ENCODE measurements at places on chromosomes 5 and 9.

GRCh38 chr9:137085920-137086530 is 760 bp upstream of the MAN1B1 start:
- peak; percentile 33 for DNase-seq

DNA sequence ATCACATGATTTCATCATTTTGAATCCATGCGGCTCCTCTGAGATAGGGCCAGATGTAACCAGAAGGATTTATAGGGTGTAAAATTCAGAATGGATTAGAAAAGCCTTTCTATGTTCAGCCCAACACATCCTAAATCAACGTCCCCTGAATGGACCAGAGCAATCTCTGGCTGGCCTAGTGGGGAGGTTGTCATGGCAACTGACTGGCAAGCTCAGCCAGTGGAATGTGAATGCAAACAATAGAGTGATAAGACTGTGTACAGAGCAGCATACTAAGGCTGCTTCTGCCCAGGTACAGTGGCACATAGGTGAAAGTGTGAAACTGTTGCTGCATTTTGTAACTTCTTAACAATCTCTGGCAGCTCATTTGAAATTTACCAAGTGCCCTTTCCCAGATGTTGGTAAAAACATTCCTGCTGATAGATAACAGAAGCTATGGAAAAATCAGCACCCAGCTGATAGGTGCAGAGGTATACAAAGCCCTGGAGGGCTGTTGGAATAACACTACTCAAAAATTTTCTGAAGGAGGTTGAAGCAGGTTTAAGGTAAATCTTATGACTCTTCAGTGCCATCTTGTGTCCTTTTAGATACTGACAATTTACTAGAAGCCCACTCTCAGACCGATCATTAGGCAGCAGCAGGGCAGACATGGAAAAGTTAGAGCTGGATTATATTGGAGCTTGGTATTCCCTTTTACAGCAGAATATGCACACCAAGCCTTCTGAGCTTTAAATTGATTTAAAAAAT is 267.2 kb downstream of the RAB3C start:
- DNase-seq: peak; percentile 33

DNA sequence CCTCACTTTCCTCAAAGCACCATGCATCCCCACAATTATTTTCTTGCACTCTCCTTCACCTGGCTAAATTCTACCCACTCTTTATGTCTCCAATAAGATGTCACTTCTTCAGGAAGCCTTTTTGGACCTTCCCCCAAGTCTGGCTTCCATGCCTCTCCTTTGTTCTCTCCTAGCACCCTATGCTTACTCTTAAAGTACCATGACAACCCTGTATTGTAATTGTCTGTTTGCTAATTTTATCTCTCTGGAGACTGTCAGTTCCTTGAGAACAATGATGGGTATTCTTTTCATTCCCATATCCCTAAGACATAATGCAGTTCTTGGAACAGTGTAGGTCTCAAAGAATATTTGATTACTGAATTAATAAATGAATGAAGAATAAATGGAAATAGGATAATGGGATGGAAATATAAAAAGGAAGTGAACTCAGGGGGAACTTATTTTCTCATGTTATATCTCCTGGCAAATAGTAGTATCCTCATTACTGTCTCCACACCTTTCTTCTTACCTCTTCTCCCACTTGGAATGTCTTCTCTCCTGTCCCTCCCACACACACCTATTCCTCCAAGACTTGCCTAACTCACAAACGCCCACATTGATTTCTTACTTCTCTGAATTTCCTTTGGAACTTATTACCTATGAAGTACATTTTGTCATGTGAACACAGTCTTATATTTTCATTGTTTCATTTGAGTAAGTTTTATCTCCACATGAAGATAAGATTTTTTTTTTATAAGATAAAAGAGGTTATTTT is 499.1 kb downstream of the NFIB start:
- no peak for DNase-seq

DNA sequence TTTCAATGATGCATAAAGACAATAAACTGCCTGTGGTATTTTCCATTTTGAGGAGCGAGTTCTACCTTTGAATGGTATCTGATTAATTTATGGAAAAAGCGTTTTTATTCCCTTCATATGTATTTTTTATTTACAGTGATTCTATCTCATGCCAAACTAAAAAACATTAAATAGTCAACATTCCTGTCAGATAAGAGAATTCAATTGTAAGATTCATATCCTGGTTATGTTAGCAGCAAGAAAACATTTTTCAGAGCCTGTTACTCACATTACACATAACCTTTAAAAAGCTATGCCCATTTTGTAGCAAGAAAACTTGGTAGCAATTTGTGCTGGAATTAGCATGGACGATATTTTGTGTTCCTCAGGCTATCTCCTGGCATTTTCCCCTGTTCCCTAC is 55.1 kb upstream of the PRLR start:
- DNase-seq: no peak

DNA sequence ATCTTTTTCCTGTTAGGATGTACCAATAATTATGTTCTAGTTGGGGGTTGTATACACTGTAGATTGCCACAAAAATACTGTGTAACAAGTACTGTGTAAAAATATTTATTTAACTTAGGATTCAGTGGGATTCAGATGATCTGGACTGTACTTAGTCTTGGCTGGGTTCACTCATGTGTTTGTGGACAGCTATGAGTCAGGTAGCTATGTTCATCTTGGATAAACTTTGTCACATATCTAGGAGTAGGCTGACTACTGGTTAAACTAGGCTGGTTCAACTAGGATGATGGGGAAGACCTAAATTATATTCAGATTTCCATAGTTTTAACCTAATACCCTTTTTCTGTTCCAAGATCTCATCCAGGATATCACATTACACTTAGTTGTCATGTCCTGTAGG is 32.1 kb upstream of the TNFSF15 start:
- no peak for DNase-seq

GRCh38 chr9:8408575-8409190 is 609.1 kb upstream of the DMAC1 start:
- no peak for DNase-seq

- peak; percentile 85 for DNase-seq
These were observed at the start of gene BASP1 for GRCh38 chr5:17217493-17218352. Gene BASP1, plus strand, starts transcription at chr5:17217631. Its CDS starts 57,586 bp downstream, at chr5:17275217.

DNA sequence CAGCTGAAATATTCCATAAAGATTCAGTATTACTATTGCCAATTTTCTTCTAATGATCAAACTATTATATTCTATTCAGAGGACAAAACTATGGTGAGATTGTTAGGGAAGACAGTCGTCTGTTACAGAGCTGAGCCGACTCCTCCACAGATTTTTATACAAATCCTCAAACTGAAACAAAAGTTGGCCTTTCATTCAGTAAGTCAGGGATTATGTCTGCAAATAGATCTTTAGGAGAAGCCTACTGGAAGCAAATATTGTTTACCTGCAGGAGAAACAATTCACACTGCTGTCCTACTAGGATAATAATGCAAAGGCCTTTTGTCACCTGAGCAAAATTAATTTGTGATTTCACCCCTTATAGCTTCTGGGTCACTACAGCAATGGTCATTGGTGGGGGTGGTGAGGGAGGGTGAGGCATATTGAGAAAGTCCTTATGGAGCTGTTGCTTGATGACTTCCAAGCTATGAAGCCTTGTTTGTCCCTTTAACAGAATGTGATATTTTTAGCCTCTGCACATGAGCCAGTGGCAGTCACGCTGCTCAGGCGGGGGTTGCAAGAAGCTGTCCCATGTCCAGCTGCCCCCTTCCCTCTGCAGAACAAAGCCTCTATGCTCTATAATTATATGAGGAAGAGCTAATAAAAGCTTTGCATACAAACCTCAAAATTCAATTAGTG is 200.5 kb upstream of the KLF9 start:
- no peak for DNase-seq

DNA sequence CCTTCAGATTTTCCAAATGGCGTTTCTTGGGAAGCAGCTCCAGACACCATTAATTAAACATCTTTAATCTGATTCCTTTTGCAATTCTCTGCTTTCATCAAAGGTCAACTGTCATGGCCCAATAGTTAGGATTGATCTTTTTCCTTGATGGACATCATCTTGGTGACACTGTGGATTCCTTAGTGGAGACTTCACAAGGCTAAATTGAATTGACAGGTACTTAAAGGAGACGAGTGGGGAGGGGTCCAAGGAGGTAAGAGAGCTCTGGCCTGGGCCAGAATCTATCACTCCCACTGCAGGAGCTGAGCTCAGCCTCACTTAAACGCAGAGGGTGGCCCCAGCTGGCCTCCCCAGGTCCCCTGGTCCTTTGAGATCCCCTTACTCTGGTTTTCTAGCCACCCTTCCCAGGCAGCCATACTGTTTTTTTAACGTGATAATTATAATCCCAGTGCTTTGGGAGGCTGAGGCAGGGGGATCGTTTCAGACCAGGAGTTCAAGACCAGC is 9.9 kb upstream of the HMCN2 start:
- DNase-seq: no peak

DNA sequence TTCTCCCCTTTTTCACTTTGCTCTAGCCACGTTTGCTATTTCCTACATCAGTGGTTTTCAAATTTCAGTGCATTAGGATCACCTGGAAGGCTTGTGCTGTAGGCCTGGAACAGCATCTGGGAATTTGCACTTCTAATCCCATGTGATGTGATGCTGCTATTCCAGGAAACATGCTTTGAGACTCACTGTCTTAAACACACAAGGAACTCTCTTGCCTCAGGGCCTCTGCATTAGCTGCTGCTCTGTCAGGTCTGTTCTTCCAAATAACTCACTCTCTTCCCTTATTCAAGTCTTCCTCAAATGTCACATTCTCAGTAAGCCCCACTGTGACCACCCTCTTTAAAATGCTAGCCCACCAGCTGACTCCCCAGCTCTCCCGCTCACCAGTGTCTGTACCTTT is 204.0 kb downstream of the DNAH5 start:
- no peak for DNase-seq

- no peak for DNase-seq
These were observed 283.3 kb upstream of the ANKRD55 start for GRCh38 chr5:56516441-56516840.

- no peak for DNase-seq
These were observed 425 bp upstream of the NFX1 start for GRCh38 chr9:33289936-33290246.

All from OCI-LY7 (cell line).